ENCODE measurements at places on chromosomes 2 and 18.

GRCh38 chr2:108575132-108575966 lies 41.1 kb downstream of the LIMS1 start:
- DNase-seq = no peak

- DNase-seq = no peak
Observed at GRCh38 chr2:195500879-195501278, 156.1 kb upstream of the SLC39A10 start.

DNA sequence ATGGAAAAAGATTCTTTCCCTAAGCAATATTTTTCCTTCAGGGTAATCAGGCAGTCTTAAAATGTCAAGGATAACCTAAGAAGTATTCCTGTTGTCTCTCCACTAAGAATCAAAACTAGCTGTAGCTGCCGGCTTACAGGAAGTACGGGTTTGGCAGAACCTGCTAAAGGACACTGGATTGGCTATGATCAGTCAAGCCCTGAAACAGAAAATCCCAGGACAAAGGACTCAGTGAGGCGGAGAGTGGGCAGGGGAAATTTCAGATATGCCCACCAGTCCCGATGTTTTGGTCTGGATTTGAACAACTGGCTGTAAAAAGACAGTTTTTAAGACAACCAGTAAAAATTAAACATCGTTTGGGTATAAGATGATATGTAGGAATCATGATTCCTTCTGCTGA lies 155.7 kb downstream of the HDAC4 start:
- DNase-seq = no peak

DNA sequence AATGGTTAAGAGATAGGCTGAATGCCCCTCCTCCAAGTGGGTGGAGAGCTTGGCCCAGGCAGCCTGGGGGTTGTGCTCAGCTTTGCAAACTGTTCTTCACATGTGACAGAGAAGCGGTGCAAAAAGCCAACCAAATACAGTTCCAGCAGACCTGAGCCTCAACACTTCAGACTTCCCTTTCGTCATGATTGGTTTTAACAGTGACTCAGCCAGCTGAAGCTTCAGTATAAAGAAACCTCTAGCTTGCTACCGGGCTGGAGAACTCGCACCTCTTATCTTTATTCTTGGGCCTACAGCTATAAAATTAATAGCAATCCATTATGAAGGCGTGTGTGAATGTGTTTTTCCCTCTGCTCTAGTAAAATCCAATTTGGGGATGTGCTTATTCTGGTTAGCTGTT lies 20.0 kb downstream of the SETBP1 start:
- DNase-seq = no peak

DNA sequence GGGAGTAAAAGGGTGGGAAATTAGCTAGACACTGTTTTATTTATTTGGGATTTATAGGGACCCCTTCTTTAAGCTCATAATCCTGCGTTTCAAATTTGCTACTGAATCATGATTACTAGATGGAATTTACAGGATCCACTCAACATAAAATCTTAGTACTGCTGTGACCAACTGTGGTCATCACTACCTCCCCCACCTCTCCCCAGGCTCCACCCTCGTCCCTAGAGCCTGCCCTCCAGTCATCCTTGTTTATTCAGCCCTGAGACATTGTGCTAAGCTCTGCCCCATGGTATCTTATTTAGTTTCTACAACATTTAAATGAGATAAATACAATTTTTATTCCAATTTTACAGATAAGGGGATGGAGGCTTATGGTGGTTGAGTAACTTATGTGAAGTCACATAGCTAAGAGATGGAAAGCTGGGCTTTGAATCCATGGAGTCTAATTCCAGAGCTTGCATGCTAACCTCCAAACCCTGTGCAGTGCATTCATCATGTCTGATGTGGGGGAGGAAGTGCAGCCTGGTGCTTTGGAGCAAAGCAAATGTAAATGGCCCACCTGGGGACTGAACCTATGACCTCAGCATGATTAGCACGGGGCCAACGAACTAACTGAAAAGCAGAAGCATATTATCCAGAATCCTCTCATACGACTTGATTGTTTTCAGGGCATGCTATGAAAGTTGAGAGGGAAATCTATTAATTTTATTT lies 502.4 kb downstream of the TMEM182 start:
- no peak for DNase-seq

- no peak for DNase-seq
Observed at GRCh38 chr2:66845307-66845706, 410.4 kb downstream of the MEIS1 start.

DNA sequence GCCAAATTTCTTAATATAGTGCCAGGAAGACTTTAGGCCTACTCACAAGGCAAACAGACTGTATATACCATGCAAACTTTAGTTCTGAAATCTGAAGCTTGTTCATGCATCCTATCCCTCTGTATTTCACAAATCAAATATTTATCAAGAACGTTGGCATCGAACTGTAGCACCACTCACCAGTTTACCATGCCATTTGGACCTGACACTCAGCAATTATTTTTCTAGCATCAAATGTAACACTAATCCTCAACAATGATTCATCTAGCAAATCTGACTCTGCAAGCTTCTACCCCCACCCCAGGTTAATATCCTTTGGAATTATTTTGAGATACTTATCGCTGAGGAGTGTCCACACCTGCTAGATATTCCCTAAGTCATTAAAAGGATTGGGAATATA lies 1506.6 kb downstream of the LRP1B start:
- no peak for DNase-seq

- no peak for DNase-seq
Observed at GRCh38 chr2:191434072-191434471, 188.9 kb downstream of the MYO1B start.

- no peak for DNase-seq
Observed at GRCh38 chr2:102672107-102672776, 52.9 kb downstream of the SLC9A2 start.

- no peak for DNase-seq
Observed at GRCh38 chr2:186918495-186918894, 69.5 kb upstream of the ZSWIM2 start.

DNA sequence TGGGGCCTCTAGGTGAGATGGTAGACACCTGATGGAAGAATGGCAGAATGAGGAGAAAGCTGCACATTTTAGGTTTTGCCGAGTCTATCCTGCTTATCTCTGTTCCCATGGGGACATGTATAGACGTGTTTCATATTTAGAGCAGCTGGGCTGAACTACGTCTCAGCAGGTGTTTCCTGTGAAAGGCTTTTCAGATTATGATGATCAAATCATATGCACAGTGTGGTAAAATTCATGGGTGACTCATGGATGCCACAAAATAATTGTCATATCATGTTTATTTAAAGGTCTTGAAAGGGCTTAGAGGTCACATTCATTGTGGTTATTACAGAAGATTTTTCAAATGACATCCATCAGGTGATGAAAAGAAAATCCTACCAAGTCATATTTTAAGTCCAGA lies 90.5 kb downstream of the ICOS start:
- no peak for DNase-seq

- no peak for DNase-seq
Observed at GRCh38 chr18:939166-939565, 34.5 kb downstream of the ADCYAP1 start.

- peak; percentile 2 for DNase-seq
Observed at GRCh38 chr2:229141424-229142025, 129.6 kb downstream of the PID1 start.

DNA sequence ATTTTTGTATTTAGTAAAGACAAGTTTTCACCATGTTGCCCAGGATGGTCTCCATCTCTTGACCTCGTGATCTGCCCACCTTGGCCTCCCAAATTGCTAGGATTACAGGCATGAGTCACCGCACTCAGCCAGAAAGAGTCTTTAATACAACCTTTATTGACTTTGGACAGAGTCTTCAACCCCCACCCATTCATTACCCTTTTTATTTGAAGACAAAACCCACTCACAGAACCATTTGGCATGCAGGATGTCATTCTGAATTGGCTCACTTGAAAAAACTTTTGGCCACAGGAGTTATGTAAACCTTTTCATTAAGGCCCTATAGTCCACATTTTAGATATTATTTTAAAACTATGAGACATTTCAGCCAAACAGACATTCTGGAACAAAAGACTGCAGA lies 217.9 kb upstream of the RND3 start:
- DNase-seq = no peak

GRCh38 chr2:150135223-150135883 lies 352.1 kb downstream of the RND3 start:
- DNase-seq = no peak

- no peak for DNase-seq
Observed at GRCh38 chr2:72915907-72916742, 1.2 kb upstream of the EMX1 start.

GRCh38 chr2:149021271-149021719 lies 17.2 kb upstream of the LYPD6B start:
- DNase-seq = no peak

DNA sequence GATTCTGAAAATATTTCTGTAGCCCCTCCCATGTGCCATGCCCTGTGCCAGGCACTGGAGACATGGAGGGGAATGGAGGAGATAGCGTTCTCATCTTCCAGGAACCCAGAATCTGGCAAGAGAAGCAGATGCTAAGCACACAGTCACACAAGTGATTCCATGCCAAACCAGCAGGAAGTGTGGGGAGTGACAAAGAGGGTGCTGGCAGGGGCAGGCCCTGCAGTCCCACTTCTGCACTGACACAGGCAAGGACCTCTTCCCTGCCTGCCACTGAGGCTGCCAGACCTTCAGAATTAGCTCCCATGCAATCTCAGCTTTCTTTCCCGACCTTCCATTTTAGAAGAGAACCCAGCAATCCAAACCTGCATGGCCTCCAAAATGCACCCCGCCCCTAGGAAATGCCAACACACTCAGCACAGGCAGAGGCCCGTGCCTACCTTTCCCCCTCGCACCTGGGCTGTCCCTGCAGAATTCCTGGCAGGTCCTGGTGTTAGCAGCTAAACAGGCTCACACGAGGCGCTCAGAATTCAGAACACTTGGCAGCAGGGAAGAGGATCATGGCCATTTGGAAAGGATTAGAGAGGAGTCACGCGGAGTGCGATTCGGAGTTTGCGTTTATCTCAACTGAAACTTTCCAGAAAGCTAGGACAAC lies 155.3 kb downstream of the MSH2 start:
- no peak for DNase-seq

DNA sequence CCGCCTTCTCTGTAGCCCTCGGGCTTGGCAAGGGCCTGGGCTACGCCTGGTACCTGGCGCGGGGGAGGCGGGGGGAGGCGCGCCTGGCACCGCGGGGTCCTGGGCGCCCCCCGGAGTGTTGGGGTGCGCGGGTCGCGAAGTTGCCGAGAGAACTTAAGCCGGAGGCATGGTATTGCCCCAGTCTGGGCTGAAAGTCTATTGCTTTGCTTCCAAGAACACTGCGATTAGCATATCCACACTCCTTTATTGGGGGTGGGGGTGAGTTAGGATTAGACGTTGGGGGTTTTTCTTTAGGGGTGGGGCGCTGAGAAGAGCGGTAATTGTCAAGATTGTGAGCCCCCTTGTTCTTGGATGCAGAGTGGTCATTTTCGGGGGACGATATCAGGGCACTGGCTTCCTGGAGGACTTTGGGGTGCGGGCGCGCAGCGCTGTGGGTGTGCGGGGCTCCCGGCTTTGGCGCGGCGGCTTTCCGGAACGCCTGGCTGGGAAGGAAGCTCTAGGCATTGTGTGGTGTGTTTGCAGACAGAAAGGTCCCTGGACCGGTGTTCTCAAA lies 798 bp downstream of the TANC1 start:
- no peak for DNase-seq

GRCh38 chr18:63956755-63957154 lies 7.7 kb downstream of the HMSD start:
- no peak for DNase-seq

DNA sequence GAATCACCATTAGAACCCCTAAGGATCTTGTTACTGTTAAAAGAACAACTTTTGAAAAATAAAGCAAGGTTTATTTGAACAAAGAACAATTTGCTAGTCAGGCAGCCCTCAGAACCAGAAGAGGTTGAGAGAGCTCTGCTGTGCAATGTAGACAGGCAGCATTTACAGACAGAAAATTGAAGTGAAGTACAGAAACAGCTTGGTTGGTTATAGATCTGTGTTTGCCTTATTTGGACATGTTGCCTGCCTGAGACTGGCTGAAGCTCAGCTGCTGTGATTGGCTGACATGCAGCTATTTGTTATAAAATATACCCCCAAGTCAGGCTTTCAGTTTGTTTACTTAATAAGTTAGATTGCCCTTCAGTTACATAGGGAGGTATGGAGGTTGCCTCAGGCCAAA lies 12.5 kb downstream of the MSTN start:
- DNase-seq = no peak

GRCh38 chr2:8317418-8317817 lies 364.4 kb upstream of the ID2 start:
- no peak for DNase-seq

DNA sequence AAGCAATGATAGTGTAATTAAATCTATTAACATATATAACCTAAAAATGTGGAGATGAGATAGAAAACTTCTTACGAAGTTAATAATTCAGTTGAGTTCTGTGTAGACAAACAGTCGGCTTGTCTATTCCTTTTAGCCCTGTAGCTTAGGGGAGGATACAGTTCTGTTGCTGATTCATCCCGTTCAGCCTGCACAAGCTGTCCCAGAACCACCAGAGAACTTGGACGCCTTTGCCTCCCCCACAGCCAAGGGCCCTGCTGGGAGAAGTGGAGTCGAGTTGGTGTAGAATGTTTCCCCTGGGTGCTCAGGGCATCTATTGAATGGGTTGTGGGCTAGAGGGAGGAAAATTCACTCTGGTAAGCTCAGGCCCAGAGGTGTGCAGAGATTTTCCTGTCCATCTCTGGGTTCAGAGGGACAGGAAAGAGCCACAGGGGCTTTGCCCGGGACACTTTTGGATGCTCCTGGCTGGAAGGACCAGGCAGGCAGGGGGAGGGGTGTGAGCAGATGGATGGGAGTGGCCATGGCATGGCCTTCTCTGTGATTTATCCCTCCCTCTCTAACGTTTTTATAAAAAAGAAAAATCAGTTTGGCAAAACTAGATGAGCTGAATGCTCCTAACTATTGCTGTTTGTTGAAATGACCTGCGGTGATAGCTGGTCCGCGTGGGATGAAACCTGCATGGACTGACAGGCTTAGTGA lies 42.8 kb upstream of the GALR1 start:
- no peak for DNase-seq

- DNase-seq = no peak
Observed at GRCh38 chr2:17149945-17150344, 368.3 kb downstream of the RAD51AP2 start.

DNA sequence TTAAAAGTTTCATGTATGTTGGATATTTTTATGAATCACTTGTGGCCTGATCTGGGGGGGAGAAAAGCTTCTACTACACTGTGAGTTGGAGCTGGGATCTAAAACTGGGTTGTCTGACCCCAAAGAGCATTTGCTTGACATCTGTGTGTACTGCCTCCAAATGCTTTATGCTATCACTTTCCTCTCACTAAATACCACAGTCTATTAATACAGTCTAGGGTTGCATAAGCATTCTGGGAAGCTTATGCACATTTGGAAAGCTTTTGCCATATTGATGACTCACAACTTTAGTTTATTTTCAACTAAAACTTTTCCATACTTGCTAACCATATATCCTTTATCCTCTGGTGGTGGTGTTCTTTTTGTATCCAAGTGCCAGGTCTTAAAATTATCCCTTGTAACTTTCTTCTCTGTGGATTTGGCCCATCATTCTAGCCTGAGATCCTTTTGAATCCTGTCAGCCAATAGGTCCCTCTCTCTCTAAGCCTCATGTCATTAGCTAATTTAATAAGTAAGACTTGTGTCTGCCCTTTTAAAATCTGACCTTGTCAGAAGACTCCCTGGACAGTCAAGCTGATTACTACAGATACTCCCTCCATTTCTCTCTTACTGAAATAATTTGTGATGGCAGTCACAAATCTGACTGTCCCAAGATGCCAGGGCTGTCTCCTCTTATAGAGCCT lies 72.7 kb downstream of the NXPH2 start:
- DNase-seq = peak; percentile 60

Measured in AG09319 (cell line).